ENCODE measurements at places on chromosomes 12 and 14.
A peak's percentile ranks its signal among the peaks of the same experiment; 100 is the strongest.

- peak overlapping the region; percentile 96 for H3K27ac ChIP-seq
- no peak for DNase-seq
- peaks cover 31% of the 10 kb centered on the region for H3K36me3 ChIP-seq
- no peaks in the 10 kb centered on the region for H3K27me3 ChIP-seq
Measured at GRCh38 chr12:110444455-110444854, 5.7 kb downstream of the ARPC3 start.

DNA sequence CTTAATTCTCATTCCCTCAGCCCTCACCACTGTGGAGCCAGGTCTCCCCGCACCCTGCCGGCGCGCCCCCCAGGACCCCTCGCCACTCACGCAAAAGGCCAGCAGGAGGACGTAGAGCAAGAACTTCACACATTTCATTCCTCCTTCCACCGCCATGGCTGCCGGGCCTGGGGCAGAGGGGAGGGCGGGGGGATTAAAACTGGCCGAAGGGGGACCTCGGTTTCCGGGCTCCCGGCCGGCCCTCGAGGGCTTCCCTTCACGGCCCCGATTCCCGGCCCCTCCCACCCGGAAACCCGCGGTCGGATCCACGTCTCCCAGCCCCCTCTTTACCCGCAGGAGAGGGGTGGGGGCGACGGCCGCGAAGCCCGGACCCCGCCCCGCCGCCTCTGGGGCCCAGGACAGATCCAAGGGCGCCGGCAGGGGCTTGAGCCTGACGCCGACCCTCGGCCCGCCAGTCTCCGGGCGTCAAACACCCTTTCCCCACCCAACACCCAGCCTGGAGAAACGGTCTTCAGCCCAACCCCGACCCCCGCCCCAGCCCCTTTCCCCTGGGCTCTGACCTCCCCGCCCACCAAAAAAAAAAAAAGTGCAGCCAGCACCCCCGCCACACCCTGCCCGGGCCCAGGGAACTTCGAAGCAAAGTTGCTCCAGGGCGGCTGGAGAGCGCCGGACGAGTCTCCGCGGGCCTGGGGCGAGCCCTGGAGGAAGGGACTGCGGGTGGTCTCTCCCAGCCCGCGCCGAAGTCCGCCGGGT is 447 bp downstream of the CD63 start:
- no peaks in the 10 kb centered on the region for H3K27me3 ChIP-seq
- H3K27ac ChIP-seq, result no peak overlapping the region
- H3K36me3 ChIP-seq, result peaks cover 2% of the 10 kb centered on the region

DNA sequence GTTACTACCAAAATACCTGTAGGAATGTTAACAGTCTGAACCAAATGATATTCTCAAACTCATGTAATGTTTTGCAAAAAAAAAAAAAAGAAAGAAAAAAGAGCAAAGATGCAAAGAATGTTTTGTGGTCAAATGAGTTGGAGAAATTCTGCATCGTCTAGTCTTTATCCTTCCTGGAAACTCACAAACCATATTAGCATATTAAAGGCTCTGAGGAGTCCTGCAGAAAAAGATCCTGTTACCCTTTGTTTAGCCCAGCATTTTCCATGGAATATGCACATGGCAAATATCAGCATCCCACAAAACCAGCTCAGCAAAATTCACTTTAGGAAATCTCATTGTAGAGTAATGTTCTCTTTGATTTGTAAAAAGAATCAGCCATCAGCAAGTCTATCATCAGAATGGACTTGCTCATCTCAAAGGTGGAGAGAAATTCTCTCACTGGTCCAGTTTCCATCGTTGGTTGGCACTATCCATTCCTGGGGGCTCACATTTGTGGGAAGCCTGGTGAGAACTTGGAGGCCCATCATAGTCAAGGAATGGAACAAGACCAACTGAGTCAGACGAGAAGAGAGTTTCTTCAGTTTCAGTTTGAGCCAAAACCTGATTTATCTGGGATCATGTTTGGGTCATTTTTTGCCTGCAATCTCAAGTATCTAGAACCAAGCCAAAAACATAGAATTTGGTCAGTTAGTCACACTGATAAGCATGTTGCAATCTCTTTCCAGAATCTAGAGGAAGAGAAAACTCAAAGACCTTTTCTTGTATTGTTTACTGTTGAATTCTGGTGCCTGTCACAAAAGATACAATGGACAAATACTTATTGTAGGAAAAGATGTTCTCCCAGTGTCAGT is 129.8 kb downstream of the TBX5 start:
- H3K27me3 ChIP-seq, result no peaks in the 10 kb centered on the region
- no peaks in the 10 kb centered on the region for H3K4me1 ChIP-seq
- no peak overlapping the region for H3K27ac ChIP-seq

GRCh38 chr12:119180380-119181040 is 1.8 kb downstream of the HSPB8 start:
- H3K36me3 ChIP-seq, result no peaks in the 10 kb centered on the region
- H3K27ac ChIP-seq, result no peak overlapping the region
- no peak for DNase-seq
- peaks cover 6% of the 10 kb centered on the region for H3K27me3 ChIP-seq

DNA sequence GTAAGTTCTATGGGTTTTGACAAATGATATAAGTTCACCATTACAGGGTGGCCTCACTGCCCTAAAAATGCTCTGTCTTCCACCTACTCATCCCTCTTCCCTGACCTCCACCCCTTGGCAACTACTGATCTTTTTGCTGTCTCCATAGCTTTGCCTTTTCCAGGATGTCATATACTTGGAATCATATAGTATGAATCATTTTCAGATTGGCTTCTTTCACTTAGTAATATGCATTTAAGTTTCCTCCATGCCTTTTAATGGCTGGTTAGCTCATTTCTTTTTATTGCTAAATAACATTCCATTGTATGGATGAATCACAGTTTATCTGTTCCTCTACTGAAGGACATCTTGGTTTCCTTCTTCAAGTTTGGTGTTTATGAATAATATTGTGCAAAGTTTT is 14.0 kb upstream of the PEX5 start:
- no peak for DNase-seq
- H3K36me3 ChIP-seq, result peaks cover 2% of the 10 kb centered on the region

DNA sequence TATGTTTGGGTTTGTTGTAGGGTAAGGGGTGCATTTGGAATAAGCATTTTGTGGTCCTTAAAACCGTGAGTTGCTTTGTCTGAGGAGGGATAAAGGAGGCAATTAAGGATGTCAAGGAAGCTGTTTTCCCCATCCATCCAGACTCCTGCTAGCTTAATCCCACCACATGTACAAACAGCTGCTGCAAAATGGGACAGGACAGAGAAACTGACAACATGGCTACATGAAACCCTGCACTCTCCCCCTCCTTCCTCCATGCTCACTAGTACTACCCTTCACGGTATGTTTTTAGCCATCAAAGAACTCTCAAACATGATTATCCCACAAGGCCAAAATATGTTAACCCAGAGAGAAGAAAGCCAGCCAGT is 20.6 kb downstream of the ST8SIA1 start:
- H3K27me3 ChIP-seq, result peaks cover 10% of the 10 kb centered on the region
- no peak for DNase-seq
- H3K4me1 ChIP-seq, result no peaks in the 10 kb centered on the region
- H3K27ac ChIP-seq, result no peak overlapping the region
- no peak overlapping the region for H3K4me3 ChIP-seq

DNA sequence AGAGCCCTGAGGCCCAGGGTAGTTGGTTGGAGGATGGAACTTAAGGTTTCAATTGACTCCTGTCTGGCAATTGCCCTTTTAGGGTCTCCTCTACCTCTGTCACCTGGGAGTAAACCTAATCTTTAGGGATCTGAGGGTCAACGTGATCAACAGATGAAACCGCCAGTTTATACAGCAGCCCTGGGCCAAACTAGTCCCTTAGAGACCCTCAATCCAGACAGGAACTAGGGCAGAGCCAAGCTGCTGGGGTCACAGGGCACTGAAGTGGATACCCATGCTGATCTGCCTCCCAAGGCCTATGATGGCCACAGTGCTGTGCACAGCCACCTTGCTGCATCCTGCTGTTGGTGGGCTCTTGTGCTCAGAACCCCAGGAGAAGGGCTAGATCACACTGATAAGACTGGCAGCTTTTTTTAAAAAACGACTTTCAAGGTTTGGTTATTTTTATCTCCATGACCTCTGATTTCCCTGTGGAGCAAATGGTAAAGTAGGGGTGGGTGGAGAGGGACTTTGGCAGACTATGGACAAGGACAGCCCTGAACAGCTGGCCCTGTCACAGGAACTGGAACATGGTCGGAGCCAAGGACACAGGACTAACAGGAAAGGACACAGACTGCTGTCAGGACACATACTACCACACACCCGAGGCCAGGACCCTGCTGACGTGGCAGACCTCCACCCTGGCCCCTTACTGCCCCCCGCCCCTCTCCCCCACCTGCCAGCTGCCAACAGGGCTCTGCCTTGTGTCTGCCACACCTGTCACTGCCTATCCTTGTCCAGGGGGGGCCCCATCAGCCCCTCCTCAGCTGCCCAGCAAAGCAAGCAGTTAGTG is 474 bp downstream of the FITM1 start:
- no peak overlapping the region for H3K27ac ChIP-seq
- no peak overlapping the region for H3K4me3 ChIP-seq
- no peaks in the 10 kb centered on the region for H3K27me3 ChIP-seq
- DNase-seq, result no peak

GRCh38 chr14:62957562-62957961 is 87.7 kb downstream of the KCNH5 start:
- H3K27ac ChIP-seq, result no peak overlapping the region
- DNase-seq, result no peak
- H3K4me3 ChIP-seq, result no peak overlapping the region
- H3K4me1 ChIP-seq, result no peaks in the 10 kb centered on the region
- H3K27me3 ChIP-seq, result peaks cover 5% of the 10 kb centered on the region

GRCh38 chr12:122887819-122888212 is 8.1 kb downstream of the VPS37B start:
- peak overlapping the region; percentile 68 for H3K27ac ChIP-seq
- H3K27me3 ChIP-seq, result peaks cover 25% of the 10 kb centered on the region
- peaks cover 8% of the 10 kb centered on the region for H3K36me3 ChIP-seq
- DNase-seq, result no peak
- H3K4me1 ChIP-seq, result peaks cover 93% of the 10 kb centered on the region

DNA sequence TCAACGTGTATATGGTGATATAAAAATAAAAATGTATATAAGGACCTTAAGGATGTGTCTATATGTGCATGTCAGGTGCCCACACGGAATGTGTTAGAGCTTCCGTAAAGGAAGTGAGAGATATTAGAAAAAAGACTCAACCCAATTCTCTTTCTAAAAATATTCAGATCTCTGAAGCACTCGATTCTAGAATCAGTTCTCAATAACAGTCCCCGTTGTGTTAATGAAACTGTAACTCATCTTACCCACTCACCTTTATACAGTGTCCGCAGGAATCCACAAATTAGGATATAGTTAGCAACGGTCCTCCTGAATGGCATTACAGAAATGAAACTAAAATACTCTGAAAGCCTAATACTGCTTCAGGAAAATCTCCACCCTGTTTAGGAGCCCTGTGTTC is 29.3 kb downstream of the GRIN2B start:
- H3K4me1 ChIP-seq, result no peaks in the 10 kb centered on the region
- H3K36me3 ChIP-seq, result no peaks in the 10 kb centered on the region
- no peak overlapping the region for H3K4me3 ChIP-seq
- no peak overlapping the region for H3K27ac ChIP-seq
- no peak for DNase-seq
- H3K27me3 ChIP-seq, result no peaks in the 10 kb centered on the region

GRCh38 chr14:103581206-103581605 is 18.4 kb downstream of the COA8 start:
- no peak overlapping the region for H3K27ac ChIP-seq
- H3K27me3 ChIP-seq, result no peaks in the 10 kb centered on the region
- H3K4me1 ChIP-seq, result no peaks in the 10 kb centered on the region
- DNase-seq, result no peak
- no peak overlapping the region for H3K4me3 ChIP-seq
- no peaks in the 10 kb centered on the region for H3K36me3 ChIP-seq

GRCh38 chr12:80721326-80721725 is 4.6 kb downstream of the MYF5 start:
- H3K27me3 ChIP-seq, result peaks cover under 1% of the 10 kb centered on the region
- H3K36me3 ChIP-seq, result peaks cover 2% of the 10 kb centered on the region
- DNase-seq, result no peak
- no peak overlapping the region for H3K4me3 ChIP-seq
